Activated T-helper 1 cell treated with Interleukin-2 at 50 U/mL for 16 hours (primary cell): ENCODE measurements at places on chromosomes 16 and 17.

GRCh38 chr17:50186661-50187393 is 14.6 kb downstream of the COL1A1 start:
- no peak for DNase-seq

- DNase-seq = no peak
Measured at GRCh38 chr17:22270381-22270780, 578.1 kb downstream of the KCNJ18 start.

- no peak for DNase-seq
Measured at GRCh38 chr16:53159781-53160436, 105.1 kb downstream of the CHD9 start.

DNA sequence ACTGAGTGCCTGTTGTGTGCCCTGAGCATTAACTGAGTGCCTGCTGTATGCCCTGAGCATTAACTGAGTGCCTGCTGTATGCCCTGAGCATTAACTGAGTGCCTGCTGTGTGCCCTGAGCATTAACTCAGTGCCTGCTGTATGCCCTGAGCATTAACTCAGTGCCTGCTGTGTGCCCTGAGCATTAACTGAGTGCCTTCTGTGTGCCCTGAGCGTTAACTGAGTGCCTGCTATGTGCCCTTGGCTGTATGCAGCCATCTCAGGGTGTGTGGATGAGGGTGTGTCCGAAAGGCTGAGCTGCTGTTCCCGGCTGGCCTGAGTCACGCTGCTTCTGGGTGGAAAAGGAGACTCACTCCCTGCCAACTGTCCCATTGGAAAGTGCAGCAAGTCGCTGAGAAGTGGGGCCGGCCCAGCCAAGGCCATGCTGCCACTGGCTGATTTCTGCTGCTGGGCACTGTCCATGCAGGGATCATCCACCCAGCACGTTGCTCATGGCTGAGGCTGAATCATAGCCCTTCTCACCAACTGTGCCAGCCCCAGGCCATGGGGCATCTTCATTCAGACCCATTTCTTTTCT is 113.8 kb downstream of the OR1D5 start:
- DNase-seq = no peak

- DNase-seq = no peak
Measured at GRCh38 chr16:2213817-2214718, 572 bp downstream of the PGP start.

DNA sequence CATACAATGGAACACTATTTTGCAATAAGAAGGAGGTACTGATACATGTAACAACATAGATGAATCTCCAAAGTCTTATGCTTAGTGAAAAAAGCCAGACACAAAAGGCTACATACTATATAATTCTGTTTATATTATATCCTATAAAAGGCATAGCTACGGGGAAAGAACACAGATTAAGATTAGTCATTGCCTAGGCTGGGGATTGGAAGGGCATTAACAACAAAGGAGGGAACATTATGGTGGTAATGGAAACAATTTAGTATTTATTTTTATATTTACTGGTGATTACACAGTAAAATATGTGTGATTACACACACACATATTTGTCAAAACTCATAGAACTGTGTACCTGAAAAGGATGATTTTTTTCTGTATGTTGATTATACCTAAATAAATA is 278.1 kb downstream of the ZFHX3 start:
- no peak for DNase-seq

DNA sequence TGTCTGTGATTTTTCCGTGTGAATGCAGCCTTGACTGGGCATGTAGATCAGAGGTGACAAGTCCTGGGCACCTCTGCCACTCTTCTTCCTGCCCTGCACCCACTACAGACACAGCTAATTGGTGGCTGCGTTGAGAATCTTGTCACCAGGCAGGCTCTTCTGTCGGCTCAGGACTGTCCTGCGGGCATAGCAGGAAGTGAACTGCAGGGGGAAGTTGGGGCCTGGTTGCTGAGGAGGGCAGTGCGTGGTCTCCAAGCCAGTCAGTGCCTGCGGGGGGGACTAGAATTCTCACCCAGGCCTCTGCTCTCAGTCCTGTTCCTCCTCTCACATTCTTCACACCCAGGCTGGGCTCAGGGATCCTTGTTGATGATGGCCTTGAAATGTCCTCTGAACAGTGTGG is 50.5 kb downstream of the JPH3 start:
- no peak for DNase-seq

DNA sequence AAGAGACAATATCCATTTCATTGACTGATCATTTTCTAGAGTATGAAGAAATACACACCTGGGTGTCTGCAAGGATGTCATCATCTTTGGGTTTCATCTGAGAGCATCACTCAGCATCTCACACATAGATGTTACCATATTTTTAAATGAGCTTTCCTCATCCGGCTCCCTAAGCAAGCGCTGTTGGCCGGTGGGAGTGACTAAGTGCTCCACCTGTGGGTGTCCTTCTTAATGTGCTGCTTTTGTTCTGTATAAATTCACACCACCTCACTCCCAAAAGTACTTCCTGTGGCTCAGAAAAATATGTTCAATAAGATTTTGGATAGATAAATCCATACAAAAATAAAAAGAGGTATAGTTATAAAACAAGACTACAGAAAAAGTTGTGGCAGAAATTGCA is 7.4 kb downstream of the SSTR2 start:
- DNase-seq = no peak

DNA sequence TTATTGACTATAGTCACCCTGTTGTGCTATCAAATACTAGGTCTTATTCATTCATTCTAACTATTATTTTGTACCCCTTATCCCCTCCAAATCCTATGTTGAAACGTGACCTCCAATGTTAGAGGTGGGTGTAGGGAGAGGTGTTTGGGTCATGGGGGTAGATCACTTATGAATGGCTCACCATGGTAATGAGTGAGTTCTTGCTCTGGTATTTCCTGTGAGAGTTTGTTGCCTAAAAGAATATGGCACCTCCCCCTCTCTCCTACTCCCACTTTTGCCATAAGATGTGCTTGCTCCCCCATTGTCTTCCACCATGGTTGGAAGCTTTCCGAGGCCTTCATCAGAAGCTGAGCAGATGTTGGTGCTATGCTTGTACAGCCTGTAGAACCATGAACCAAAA is 59.3 kb upstream of the BRD7 start:
- DNase-seq = no peak

DNA sequence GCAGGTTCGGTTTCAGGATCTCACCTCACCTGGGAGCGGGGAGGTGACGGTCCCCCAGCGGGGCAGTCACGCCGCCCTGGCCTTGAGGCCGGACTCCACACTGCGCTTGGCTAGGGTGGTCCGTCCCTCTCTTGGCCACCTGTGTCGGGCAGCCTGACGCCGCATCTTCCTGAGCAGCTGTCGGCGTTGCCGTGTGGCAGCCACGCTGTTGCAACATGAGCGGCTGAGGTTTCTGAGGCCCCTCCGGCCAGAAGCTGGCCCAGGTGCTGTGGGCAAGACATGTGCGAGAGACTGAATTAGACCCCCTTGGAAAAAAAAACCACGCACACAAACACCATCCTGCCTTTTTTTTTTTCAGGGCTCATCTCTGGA is 49.2 kb downstream of the IRF8 start:
- no peak for DNase-seq

DNA sequence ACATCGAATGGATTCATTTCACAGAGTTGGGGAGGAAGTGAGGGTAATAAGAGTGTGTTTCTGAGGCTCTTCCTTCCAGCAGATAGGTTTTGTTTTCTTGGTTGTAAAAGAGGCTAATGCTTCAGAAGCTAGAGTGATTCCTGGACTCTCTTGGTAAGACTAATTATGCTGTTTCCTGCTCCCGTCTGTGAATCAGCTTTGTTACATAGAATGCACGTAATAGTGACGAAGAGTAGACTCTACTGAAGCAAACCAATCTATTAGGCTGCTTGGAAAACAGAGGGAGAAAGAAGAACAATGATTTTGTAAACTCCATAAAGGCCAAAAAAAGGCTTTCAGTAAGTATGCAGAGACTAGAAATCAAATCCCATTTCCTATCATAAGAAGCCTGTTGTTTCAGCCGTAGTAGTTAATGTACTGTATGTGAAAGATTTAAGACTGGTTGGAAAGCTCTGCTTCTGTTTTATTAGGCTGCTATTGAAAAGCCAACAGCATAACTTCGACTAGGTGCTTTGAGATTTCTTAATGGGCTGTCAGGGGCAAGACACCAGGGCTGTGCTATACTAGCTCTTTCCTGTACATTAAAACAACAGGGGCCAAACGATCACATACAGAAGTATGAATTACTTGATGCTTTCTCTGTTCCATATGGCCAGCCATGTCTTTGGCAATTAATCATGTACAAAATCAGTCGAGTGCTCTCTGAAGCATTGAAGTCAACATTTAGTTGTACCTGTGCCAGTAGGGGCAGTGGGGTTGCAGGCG is 219.0 kb downstream of the FTO start:
- DNase-seq = no peak

- DNase-seq = no peak
Measured at GRCh38 chr17:64413513-64413912, 22.9 kb upstream of the PECAM1 start.

- no peak for DNase-seq
Measured at GRCh38 chr17:21089933-21090901, 36.5 kb upstream of the DHRS7B start.

DNA sequence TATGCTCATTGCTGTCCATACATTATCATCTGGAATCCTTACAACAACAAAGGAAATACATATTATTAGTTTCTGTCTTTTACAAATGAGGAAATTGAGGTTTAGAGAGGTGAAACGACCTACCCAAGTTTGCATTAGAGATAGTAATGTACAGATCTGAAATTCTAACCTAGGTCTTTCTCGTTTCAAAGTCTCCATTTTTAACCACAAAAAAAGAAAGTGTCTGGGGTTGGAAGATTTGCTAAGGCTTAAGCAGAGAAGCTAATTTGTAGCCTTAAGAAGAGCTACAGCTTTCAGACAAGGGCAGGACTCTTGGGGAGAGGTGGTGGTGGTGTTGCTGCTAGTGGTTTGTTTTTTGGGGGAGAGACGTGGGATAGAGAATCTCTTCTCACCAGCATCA is 19.2 kb downstream of the CIITA start:
- no peak for DNase-seq

DNA sequence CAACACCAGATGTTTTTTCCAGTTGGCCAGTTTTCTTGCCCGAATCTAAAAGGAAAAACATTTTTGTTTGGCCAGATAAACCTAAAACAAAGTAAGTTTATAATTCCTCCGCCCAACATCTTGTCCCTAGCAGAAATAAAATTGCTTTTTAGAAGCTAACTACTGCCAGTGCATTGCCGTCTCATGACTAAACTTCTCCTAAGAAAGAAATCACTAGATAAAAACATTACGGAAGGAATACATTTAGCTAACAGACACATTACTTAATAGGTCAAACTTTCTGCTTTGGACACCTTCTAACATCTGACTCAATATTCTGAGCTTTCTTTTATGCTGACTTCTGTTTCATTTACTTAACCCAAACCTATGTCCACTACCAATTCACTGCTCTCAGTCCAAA is 36.2 kb downstream of the FBXL20 start:
- no peak for DNase-seq

DNA sequence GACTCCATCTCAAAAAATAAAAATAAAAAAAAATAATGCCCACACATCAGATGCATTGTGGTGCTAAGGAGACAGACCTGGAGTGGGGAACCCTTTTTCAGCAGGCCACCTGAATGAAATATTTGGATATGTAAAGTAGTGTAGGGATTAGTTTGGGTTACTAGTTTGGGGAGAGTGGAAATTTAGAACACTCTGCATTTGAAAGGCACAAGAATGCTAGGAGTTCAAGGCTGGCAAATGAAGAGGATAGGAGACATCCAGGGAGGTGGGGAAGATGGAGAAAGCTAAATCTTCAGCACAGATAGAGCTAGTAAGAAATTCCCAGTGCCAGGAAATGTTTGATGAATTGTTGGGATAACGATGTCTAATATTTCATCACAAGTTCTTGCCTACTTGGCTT is 298.3 kb upstream of the ERCC4 start:
- DNase-seq = no peak

GRCh38 chr17:83109793-83110645 is 30.6 kb downstream of the METRNL start:
- DNase-seq = no peak

DNA sequence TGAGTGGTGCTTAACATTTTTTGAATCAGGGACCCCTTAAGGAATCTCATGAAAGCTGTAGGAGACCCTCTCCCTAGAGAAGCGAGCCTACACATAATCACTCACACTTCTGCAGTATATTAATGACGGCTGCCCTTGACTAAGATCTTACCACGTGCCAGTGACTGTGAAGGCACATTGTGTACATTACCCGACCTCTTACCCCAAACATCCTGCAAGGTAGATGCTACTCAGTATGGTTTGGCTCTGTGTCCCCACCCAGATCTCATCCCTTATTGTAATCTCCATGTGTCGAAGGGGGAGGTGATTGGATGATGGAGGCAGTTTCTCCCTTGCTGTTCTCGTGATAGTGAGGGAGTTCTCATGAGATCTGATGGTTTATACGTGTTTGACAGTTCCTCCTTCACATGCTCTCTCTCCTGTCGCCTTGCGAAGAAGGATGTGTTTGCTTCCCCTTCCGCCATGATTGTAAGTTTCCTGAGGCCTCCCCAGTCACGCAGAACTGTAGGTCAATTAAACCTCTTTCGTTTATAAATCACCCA is 54.2 kb downstream of the RTN4RL1 start:
- no peak for DNase-seq

- DNase-seq = no peak
Measured at GRCh38 chr17:61260071-61260797, 139.4 kb upstream of the TBX2 start.

- DNase-seq = no peak
Measured at GRCh38 chr16:11624205-11624604, 37.5 kb upstream of the LITAF start.

GRCh38 chr17:6420173-6420641 is 14.7 kb downstream of the AIPL1 start:
- no peak for DNase-seq

DNA sequence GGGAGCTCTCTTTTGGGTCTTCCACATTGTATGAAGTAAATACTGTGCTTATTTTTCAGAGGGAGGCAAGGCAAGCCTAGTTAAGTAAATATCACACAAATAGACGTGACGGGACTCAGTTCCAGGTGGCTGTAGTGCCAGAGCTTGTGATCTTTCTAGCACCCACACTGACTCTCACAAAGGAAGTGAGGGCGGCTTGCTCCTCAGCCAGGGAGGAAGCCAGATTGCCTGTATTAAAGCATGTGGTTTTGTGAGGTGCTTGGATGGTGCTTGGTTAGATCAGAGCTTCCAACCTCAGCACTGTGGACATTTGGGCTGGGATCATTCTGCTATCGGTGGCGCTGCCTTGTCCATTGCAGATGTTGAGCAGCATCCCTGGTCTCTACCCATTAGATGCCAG is 80.1 kb downstream of the VAT1L start:
- no peak for DNase-seq
